Ureter (tissue), 1 donor: ENCODE measurements at places on chromosomes 1 and 21.

DNA sequence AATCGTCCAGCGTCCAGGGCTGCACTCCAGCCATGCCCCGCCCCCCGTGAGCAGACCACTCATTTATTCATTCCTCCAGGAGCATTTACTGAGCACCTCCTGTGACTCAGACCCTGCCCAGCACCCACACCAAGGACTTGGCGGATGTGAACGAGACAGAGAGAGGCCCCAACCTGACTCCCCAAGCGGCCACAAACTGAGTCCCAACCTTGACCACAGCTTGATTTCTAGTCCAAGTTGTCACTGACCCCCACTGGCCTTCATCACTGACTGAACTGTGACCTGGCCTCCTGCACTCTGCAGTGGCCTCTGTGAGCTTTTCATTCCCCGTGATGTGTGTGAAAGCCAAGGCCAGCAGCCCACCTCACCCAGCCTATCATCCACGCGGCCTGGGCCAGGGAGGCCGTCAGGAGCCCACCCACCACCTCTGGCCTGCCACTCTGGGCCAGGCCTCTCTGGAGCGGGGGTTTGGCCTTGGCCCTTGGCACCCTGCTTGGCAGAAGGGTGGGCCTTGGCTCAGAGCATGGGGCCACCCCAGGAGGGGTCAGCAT, 19.3 kb upstream of the RUNX3 start:
- DNase-seq, result no peak

DNA sequence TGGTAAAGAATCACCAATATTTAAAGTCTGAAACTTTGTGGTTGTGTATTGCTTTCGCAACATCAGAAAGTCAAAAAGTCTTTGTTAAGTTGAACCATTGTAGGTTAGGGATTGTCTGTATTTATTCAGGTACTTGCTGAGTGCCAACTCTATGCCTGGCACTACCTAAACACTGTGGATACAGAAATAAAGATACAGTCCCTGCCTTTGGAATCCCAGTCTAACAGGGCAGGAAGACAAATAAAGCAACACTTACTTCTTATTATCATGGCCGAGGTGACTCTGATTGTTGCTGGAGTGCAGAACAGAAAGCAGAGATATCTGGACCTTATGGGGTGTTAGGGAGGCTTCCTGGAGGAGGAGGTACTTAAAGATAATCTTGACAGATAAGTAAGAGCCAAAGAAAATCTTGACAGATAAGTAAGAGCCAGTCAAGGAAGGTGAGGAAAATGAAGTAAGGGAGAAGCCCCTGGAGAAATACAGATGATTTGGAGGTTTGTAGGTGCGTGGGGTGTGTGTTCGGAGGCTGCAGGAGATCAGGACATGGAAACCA, 11.8 kb upstream of the S100A10 start:
- DNase-seq, result no peak

DNA sequence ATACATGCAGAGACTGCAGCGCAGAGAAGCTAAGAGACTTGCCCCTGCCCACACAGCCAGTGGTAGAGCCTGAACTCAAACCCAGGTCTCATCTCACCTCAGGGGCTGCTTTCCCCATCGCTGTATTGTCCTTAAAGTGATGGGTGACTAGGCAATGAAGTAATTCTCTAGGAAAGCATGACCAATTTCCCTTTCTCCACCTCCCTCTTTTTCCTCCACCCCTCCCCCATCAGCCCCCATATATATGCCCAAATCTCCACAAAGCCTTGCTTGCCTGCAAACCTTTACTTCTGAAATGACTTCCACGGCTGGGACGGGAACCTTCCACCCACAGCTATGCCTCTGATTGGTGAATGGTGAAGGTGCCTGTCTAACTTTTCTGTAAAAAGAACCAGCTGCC, at the start of gene IL24:
Gene IL24 (plus strand): TSS at position 269 of the 400 bp plus-strand sequence. CDS start 390 bp downstream, outside the sequence.
- no peak for DNase-seq

GRCh38 chr1:201715801-201716741, 112.9 kb upstream of the IPO9 start:
- DNase-seq, result no peak

GRCh38 chr1:169049258-169049938, 57.1 kb upstream of the ATP1B1 start:
- no peak for DNase-seq

- DNase-seq, result no peak
These were observed 65.4 kb upstream of the LMO4 start for GRCh38 chr1:87263281-87263680.

- DNase-seq, result no peak
These were observed 572.7 kb downstream of the SMYD3 start for GRCh38 chr1:245934409-245934808.

DNA sequence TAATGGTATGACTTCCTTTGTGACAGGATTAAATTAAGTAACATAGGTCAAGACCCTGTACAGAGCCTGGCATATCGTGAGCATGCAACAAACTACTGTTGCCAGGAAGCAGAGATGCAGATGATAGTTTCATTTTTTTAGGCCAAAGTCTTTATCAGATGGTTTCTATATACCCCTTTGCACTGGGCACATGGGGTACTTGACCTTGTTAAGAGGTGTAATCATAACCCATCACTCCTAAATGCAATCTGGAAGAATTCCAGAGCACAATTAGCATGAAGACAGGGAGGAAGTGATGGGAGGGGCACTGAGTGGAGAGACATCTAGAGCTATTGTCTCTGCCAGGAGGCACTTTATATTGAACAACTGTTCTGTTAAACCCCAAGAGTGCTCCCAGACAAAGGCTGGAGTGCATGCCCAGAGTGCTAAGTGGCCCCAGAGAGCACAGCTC, 22.1 kb downstream of the ZBTB17 start:
- DNase-seq, result no peak

- DNase-seq, result no peak
These were observed 57.5 kb downstream of the GLIS1 start for GRCh38 chr1:53681351-53681976.

- no peak for DNase-seq
These were observed 716.4 kb downstream of the AMY1C start for GRCh38 chr1:104466068-104466467.

DNA sequence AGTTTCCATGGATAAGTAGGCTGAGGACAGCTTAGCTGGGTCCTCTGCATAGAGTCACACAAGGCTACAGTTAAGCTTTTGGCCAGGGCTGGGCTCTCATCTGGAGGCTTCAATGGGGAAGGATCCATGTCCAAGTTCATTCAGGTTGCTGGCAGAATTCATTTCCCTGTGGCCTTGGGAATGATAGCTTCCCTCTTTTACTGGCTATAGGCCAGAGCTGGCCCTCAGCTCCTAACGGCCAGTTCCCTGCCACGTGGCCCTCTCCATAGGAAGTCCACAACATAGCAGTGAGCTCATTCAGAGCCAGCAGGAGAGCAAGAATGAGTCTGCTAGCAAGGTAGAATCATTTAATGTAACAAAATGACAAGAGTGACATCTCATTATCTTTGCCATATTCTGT, 15.1 kb upstream of the PODN start:
- DNase-seq, result no peak

DNA sequence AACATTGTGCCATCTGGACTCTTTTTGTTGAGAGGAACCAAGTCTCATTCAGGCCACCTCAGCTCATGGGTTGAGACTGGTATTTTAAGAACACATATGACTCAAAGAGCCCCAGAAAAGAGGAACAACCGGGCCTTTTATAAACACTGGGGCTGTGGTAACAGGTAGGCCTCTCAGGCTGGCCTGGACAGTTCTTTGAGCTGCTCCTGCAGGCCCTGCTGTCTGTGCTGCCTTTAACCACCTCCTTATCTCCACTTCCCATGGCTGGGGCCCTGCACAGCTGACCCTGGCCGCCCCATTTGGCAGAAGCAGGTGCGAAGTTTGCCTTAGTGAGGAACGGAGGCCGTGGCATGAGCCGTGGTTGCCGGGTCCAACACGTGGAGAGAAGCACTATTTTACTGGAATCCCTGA, 163.3 kb downstream of the RHOU start:
- peak; percentile 45 for DNase-seq

GRCh38 chr1:30382496-30382895, 340.9 kb downstream of the MATN1 start:
- no peak for DNase-seq

DNA sequence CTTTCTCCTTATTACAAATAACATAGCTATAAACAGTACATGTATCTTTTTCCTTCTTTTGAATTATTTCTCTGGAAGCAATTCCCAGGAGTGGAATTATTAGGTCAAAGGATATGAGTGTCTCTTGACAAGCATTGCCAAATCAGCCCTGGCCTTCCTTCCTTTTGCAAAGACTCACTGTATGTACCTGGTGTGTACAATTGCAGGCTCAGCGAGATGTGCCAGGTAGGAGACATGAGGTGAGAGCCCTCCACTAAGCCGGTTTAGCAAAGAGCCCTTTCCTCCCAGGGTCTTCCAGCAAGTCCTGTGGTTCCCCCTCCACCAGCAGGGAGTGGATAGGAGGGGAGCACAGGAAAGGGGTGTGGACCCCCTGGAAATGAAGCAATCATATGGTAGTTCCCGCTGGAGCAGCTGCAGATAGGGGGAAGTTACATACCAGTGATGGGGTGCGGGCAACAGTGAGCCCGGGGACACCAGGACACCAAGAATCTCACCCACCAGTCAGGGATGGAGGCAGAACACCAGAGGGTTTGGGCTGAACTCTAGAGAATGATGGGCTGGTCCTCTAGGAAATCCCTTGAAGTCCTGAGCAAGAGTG, 18.3 kb downstream of the RCSD1 start:
- no peak for DNase-seq
